ENCODE measurements at places on chromosomes 4 and X. TPM values are rescaled to one million over a fixed set of nuclear protein-coding genes. Genes with fewer than 3 reads are reported as not detected.
A peak's percentile ranks its signal among the peaks of the same experiment; 100 is the strongest.

CC2D2A gene
- 38.9 TPM for polyA plus RNA-seq

MBTPS2 gene
- 8.3 TPM for polyA plus RNA-seq

PLXNA3 gene
- 11.0 TPM for polyA plus RNA-seq

STATH gene
- polyA plus RNA-seq: not detected

BEX2 gene
- 79.4 TPM for polyA plus RNA-seq

PTCHD1 gene
- 1.0 TPM for polyA plus RNA-seq

DNA sequence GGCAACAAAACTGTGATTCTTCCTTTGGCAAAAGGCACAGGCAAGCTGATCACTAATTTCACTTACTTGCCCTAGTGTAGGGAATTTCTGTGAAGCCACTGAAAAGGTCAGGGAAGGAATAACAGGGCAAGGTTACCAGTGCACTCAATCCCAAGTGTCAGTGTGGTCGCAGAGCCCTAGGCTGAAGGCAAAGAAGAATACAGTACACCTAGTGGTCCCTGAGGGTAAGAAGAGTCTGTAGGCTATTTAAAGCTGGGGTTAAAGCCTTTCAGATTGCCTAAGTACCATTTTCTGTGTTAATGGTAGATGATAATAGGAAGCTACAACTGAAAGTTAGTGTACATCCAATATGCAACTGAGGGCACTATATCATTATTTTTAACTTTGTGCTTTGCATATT is 173.6 kb upstream of the NRK start:
- no peak for DNase-seq

GRCh38 chr4:145769450-145770037 is 89.6 kb downstream of the C4orf51 start:
- DNase-seq: no peak

DNA sequence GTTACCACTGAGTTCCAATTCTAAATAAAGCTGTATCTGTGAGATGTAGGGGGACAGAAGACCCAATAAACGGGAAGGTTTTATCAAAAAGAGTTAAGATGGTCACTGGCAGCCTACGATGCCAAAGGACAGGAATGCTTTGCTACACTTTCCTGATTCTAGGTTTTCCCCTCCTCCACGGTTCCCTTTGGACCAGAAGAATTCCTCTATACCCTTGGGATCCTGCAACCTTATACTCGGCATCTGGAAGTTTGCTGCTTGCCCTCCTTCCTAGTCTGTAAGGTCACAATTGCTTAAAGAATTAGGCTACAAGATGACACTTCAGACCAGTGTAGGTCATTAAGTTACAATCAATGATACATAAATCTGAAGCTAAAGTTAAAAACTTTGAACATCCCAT is 64.3 kb downstream of the SCML2 start:
- DNase-seq: no peak

GRCh38 chr4:145048817-145049216 is 49.2 kb downstream of the ANAPC10 start:
- DNase-seq: no peak

DNA sequence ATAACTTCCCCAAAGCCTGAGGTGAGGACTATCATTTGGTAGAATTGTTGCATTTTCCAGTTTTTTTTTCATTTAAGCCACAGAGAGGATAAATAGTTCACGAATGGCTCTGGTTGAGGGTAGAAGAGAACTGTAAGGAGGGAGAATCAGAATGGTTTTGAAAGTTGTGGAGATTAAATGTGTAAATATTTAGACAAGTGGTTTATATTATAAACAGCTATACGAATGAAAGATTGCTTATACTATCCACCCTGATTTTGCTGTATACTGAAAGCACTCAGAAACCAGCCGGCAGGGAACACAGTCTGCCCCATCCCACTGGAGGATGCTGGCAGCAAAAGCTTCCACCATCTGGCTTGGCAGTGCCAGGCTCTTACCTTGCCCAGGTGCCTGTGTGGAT is 341.1 kb downstream of the RAPGEF2 start:
- no peak for DNase-seq

- no peak for DNase-seq
Observed at GRCh38 chrX:11663875-11664210, 1.9 kb downstream of the ARHGAP6 start.

DNA sequence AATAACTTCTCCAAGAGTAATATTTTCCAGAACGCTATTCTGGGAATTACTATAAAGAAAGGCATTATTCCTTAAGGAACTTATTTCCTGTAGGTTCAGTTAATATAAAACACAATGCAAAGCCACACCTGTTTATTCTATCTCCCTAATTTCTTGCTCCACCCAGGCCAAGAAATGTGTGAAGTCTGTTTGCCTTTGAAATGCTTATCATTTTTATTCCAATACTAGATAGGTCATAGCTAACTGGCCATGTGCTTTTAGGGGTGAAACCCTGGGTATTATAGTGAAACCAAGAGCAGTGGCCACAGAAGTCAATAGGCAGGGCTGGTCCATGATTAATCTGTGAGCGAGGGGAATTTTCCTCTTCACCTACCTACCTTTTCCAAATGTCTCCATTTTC is 14.8 kb downstream of the CXCL3 start:
- DNase-seq: no peak

- DNase-seq: no peak
Observed at GRCh38 chr4:3192188-3192587, 56.8 kb upstream of the MSANTD1 start.

DNA sequence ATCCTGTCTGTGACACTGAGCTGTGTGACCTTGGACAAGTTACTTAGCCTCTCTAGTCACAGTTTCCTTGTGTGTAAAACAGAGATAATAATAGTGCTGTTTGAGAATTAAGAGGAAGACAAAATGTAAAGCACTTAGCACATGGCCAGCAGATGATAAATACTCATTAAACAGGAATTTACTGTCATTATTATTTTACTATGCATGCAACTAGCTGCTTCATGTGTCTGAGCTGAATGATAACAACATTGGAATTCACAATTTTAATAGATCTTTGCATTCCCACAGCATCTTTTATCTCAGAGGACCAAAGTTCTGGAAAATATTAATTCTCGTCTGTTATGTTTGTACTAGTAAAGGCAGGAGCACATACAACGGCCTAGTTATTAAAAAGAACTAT is 79.2 kb upstream of the TET2 start:
- DNase-seq: no peak

- no peak for DNase-seq
Observed at GRCh38 chr4:24091639-24092233, 201.9 kb upstream of the PPARGC1A start.

GRCh38 chrX:140710710-140711109 is 1.2 kb downstream of the LINC00632 start:
- DNase-seq: no peak

GRCh38 chrX:152632445-152633097 is 5.1 kb upstream of the GABRQ start:
- DNase-seq: no peak

GRCh38 chrX:154419189-154419588 is 7.8 kb downstream of the TAFAZZIN start:
- DNase-seq: no peak

DNA sequence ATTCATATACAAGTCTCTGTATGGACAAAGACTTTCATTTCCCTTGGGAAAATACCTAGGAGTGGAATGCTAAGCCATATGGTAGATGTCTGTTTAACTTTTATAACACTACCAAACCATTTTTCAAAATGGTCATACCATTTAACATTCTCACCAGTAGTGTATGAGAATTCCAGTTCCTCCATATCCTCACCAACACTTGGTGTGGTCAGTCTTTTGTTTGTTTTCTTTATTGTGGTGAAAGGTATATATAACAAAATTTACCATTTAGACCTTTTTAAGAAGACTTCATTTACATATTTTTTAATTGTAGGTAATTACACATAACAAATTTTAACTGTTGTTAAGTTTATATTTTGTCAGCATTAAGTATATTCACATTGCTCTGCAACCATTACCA is 12.7 kb upstream of the APLN start:
- DNase-seq: no peak

DNA sequence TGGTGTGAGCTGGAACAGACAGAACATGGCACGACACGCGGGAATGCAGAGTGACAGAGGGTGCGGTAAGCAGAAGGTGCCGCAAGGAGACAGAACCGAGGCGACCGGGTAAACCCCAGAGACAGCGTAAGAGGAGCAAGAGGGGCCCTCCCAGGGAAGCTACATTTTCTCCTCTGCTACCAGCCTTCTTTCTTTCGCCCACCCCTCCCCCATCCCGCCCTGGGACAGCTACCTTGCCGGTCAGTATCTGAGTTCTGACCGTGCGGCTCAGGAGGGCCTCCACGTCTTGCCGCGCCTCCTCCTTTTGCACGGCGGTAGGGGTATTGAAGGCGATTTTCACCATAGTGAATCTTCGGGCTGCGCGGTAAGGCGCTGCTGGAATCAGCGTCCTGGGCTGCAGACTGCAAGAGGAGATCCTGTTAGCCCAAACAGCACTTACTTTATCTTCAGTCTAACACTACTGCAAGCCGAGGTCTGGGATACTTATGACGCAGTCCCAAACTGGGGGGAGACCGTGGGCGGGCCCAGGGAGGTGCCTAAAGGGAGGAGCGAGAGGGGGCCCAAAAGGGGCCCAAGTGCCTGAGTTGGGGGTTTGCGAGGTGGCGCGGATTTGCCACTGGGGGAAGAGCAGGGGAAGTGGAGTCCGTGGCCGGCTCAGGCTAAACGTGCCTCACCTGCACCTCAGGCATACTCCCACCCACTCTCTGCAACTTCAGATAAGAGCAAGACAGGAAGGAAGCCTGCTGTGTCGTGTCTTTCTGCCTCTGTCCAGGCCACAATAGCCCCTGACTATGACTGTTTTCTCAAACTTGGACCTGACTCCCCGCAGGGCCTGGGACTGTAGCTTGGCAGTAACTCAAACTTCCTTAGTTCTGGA is at the start of gene ITM2A:
Gene ITM2A (minus strand): TSS at position 462 of the 877 bp plus-strand sequence. CDS start 119 bp downstream, at position 343.
- DNase-seq: peak; percentile 78

DNA sequence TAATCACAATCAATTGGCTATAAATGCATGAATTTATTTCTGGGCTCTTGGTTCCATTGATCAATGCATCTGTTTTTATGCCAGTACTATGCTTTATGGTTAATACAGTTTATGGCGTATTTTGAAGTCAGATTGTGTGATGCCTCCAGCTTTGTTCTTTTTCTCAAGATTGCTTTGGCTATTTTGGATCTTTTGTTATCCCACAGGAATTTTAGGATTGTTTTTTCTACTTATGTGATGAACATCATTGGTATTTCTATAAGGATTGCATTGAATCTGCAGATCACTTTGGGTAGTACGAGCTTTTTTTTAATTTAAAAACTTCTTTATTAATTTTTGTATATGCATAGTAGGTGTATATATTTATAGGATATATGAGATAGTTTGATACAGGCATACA is 338.7 kb upstream of the IGFBP7 start:
- no peak for DNase-seq

DNA sequence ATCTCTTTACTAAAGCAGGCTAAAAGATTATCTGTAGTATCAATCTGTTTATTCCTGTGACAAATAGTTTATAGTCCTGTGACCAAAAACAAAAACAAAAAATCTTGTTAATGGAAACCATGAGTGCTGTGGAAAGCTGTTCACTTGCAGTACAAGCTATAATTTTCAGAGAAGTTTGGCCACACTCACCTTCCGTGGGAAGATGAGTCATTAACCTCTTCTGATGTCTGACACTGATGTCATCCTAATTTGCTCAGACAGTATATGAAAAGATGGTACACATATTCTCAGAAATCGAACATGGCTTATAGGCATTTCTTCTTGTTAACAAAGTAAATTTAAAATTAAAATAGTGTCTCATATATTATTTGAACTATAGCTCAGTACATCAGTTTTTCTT is 19.9 kb upstream of the ENPP6 start:
- no peak for DNase-seq

DNA sequence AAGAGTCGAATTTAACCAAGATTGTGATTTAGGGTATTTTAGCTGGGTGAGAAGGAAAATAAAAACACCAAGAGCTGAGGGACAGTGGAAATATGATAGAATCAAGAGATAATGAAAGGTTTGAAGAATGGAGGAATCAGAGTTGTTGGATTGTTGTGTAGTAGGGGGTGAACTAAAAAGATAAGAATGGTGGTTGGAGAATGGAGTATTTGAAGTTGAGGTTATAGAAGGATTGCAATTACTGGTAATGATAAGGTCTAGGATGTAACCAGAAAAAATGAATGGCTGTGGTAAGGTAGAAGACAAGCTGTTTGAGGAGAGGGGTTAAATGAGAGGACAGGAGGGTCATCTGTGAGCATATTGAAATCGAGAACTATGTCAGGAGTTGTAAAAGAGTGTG is 4.5 kb downstream of the ABCE1 start:
- DNase-seq: no peak

DNA sequence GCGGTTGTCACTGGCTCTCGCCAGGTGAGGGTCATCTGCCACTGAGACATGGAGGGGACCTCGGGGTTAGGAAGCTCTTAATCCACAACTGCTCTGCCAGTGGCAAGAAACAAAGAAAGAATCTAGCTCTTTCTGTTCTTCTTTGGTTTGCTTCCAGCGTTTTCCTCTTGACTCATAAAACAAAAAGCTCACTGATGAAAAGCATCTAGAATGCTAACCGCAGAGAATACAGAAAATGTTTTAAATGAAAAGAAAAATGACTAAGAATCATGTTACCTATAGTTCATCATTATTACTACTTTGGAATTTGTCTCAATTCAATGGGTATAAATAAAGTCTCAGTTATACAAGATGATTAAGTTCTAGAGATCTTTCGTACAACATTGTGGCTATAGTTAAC is 274.8 kb upstream of the TENM3 start:
- DNase-seq: no peak

GRCh38 chr4:111628437-111628836 is 516.8 kb upstream of the FAM241A start:
- DNase-seq: no peak

DNA sequence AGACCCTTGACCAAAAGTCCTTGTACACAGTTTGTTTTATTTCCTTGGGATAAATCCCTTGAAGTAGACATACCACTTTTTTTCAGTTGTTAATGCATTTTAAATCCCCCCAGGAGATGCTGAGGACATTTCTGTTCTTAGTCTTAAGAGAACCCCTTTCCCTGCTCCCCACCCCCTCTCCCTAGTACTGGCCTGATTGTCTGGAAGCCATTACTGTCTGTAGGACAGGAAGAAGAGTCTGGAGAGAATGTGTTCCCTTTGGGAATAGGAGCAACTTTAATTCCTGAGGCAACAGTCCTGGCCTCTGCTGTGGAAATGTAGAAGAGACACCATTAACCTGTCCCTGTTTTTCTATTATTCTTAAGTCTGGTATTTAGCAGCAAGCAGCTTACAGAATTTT is 52.3 kb upstream of the TMEM131L start:
- no peak for DNase-seq

Data from ovary (tissue), 10 donors.